ENCODE measurements at places on chromosomes 1 and 21.

GRCh38 chr1:41936107-41936506 lies 17.4 kb upstream of the HIVEP3 start:
- DNase-seq, result no peak

DNA sequence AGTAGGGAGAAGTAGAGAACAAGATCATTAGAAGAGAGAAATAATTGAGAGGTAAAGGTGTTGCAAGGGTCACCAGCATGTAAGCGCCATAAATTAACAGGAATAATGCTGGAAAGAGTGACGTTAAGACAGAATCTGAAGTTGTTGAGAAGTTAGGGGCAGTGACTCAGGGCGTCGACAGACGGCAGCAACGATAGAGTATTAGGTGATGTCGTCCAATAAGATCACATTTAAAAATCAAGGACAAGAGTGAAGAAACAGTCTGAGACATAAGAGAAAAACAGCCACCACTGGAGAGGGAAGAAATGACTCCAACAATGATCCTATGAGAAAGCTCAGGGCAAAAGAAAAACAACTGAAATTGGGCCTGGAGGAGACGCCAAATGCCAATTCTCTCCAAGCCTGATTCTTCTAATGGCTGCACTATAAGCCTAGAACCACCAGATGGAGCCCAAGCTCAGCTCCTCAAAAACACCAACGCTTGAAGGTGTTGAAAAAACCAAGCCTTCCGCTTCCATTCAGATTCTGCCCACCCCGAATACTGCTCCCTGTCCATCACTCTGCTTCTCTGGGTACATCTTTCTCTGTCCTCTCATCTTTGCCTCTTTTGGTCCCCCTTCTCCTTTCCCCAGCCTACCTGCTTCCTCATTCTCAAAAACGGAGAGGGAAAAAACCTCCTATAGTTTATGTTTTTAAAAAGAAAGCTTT lies 70.0 kb downstream of the LUZP1 start:
- peak; percentile 74 for DNase-seq

DNA sequence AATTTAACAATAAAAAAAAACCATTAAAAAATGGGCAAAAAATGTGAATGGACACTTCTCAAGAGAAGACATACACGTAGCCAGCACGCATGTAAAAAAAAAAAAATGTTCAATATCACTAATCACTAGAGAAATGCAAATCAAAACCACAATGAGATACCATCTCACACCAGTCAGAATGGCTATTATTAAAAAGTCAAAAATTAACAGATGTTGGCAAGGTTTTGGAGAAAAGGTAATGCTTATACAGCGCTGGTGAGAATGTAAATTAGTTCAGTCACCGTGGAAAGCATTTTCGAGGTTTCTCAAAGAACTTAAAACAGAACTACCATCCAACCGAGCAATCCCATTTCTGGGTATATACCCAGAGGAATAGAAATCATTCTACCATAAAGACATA lies 1091.5 kb upstream of the B3GALT2 start:
- DNase-seq, result no peak

DNA sequence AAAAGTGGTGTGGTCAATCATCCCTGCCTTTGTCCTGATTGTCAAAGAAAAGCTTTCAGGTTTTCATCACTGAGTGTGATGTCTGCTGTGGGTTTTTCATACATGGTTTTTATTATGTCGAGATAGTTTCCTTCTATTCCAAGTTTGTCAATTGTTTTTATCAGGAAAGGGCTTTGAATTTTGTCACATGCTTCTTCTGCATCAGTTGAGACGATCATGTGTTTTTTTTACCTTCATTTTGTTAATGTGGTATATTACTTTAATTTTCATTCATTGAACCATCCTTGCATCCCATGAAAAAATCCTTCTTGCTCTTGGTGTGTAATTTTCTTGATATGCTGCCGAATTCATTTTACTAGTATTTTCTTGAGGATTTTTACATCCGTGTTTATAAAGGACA lies 15.5 kb downstream of the PRKCZ start:
- DNase-seq, result no peak

DNA sequence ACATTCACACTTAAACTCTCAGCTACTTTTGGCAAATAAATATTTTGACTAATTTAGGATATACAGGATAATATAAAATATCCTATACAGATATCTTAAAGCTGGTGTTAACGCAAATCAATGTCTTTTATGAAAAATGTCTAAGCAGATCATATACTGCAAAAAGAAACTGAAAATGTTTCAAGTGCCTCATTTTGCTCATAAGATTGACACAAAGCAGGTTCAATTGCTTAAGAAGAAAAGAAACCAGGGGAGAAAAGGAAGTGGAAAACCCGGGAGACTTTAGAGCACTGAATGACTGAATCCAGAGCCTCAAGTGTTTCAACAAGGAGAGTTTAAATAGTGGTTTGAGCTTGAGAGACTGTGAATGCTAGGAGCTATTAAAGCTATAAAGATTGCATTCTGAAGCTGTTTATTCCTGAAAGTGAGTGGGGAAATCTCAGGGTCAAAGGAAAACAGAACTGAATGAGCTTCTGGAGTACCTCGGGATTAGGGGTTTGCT lies 1943.0 kb downstream of the MRPL39 start:
- no peak for DNase-seq

DNA sequence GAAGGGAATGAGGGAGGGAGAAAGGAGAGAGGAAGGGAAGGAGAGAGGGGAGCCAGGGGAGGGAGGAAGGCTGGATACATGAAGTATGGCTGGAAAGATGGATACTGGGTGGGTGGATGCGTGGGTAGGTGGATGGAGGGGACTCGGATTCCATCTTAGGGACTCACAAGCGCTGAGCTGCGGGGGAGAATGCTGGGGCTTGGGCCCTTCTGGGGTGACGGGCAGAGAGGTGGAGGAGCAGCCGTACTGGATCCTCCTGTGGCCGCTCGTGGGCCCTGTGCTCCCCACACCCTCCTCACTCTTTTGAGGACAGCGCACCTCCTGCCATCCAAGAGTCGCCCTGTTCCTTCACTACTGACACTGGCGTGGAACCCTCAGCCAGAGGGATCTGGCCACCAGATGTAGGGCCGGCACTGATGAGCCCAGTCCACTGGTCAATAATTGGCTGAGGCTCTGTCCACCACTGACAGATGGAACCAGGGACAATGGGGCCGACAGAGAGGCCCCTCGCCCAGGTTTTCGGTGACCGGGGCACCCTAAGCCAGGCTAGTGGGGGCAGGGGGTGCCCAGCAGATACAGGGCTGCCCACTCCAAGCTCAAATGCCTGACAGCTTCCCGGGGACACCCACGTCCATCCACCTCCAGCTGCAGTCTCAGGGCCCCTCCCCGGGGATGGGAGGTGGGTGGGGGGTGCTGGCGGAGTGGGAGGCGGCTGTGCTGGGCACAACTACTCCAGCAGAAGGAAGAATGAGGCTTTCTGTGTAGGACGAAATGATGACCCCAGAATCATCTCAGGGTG lies 4.4 kb upstream of the ACTRT2 start:
- no peak for DNase-seq

DNA sequence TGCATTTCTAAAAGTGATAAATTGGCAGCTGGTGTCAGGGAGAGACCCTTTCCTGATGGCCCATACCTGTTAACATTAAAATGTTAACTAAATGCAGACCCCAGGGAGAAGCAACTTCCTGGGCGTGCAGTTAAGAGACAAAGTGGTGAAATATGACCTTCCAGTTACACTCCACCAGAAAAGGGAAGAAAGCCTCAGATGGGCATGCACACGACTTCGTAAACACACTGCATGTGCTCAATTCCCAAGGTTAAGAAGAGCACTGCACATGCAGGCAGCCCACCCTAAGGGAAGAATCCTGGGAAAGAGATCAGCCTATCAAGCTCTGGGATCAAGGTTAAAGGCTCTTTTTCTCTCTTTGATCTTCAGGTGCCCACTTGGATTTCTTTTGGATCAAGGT lies 9.7 kb upstream of the GBP6 start:
- DNase-seq, result no peak

GRCh38 chr1:59412718-59413326 lies 115.9 kb downstream of the FGGY start:
- no peak for DNase-seq

DNA sequence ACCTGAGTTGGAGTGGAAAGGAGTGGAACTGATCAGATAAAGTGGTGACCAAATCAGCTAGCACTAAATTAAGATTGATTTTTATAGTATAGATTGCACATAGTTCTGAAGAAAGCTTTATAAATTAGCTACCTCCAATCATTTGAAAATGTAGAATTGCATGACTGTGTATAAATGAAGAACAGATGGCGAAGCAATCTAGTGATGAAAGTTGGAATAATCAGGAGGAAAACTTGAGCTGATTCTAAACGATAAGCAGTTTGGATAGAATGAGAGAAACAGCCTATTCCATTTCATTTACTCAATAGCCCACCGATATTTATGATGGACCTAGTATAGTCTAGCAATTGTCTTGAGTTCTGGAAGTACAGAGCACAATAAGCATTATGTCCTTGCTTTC lies 661.5 kb downstream of the PLA2G4A start:
- no peak for DNase-seq
